Amygdala (tissue), 56 donors: ENCODE measurements at places on chromosomes 5 and 9.

DNA sequence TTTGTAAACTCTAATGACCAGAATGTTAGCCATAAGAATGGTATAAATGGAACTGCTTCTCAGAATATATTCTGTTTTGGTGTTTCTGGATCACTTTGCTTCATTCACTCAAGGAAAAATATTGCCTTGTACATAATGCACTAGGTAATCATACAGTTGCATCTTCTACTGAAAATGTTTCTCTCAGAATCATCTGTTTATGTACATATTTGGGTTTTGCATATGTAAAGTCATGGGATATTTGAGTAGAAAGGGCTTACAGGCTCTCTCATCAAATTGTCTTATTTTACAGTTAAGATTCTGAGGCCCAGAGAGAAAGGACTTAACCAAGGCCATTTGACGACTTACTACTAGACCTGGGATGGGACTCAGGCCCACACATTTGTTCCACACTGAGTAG, 97.8 kb upstream of the PALM2AKAP2 start:
- no peak for DNase-seq

DNA sequence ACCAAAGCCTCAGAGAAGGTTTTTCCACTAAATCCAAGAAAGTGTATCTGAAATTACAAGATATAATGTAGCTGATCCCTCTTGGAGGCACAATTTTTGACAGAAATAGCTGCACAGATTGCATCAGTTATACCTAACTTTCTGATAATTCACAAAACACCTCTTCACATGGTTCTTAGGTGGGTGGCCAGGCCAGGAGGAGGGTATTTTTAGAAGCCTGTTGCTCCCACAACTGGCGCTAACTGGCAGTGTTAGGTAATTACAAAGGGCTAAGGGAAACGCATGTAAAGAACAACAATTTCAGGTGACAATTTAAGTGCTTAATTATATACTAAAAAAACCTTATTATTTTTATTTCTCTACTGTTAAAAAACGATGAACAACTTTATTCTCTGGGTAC, 247.9 kb downstream of the BNC2 start:
- DNase-seq, result no peak

GRCh38 chr5:133508331-133508730, 104.0 kb downstream of the FSTL4 start:
- DNase-seq, result no peak

DNA sequence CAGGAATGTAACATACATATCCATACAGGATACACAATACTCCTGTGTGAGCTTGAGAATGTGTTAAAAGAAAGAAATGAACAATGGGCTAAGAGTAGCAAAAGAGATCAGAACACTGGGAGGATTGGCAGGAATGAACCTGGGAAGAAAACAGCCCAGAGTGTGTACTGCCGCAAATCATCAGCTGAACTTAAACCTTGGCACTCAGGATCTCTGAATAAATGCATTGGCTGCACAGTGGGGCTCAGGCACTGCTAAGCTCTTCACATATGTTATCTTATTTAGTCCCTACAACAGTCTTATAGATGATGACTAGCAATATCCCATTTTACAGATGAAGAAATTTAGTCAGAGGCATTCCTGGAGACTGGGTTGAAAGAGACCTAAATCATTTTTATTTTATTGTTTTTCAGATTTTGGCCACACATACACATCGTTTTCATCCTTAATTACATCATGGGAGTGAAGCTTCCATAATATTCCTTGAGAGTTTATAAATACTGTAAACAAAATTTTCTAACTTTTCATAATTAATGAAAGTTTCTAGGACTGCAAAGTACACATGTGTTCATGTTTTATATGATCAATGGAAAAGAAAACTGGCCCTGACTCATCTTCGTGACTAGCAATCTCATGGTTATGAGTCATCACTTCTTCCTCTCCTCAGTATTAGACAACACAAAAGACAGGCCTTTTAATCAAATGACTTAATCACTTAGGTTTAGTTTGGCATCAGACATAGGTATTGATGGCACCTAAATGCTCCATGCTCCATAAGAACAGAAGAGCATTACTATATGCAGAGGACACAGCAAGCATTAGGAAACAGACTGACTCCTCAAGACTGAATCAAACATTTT, 59.2 kb downstream of the CDH18 start:
- DNase-seq, result no peak
